ENCODE measurements at places on chromosomes 6 and 20.

DNA sequence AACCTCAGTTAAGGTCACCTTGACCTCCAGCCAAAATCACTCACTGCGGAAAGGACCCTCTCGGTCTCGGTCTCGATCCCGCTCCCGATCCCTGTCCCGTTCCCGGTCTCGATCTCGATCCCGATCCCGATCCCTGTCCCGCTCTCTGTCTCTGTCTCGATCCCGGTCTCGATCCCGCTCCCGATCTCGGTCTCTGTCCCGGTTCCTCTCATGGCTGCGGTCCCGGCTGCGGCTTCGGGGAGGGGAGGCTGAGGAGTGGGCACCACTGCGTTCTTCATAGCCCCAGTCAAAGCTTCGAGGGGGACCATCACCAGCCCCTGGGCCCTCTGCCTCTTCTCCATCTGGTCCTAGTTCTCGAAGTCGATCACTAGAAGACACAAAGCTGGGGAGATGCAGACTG lies 4.3 kb downstream of the NELFE start:
- no peak for DNase-seq

- DNase-seq: no peak
These were observed 593.4 kb upstream of the JAG1 start for GRCh38 chr20:11267131-11267761.

DNA sequence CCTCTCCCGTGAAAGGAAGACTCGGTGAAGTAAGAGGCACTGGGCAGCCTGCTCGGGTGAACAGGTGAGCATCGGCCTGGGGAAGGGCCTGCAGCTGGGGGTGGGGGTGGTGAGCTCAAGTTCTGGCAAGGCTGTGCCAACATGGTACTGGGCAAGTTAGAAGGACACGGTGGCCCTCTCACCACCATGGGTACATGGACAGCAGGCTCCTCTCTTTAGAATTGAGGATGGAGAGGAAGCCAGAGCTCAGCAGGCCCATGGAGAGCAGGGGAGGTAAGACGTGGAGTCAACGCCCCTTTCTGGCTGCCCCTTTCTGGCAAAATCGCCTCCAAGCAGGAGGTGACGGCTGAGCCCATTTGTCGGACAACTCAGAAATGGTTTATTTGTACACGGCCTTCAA lies 135.6 kb downstream of the ANKRD60 start:
- DNase-seq: no peak

- no peak for DNase-seq
These were observed 134.3 kb downstream of the RTN4IP1 start for GRCh38 chr6:106495014-106495413.
